Skin of body (tissue), 3 donors: ENCODE measurements at places on chromosomes 4 and X.

- no peak for DNase-seq
Observed at GRCh38 chrX:661154-661553, 30.6 kb downstream of the SHOX start.

DNA sequence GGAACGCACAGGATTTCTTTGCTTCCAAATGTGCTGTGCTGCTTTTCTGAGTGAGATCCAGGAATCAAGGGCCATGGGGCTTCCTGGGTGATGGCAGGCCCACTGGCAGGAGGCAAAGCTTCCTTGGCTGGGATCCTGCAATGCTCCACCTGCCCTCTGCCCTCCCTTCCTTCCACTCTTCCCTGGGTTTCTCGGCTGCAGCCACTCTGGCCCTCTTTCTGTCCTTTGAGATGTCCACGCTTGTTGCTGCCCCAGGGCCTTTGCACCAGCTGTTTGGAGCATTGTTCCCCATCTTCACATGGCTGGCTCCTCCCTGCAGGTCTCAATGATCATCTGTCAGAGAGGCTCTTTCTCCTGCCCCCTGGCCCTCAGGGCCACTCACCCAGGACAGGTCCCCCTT, 78.9 kb downstream of the PSAPL1 start:
- DNase-seq = no peak

DNA sequence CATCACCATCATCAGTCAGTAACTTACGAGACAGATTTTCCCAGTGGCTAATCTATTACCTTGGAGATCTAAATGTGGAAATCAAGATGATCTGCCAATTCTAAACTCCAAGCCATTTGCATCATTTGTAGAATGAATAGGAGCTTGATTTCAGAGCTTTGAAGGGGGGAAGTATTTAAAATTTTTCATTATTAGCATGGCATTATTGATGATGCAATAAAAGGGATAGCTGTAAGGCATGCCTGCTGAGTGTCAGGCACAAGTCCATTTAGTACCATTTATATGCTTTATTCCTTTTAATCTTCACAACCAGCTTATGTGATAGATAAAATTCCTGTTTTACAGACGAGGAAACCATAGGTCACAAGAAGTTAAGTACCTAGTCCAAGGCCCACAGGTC, 5.3 kb downstream of the EXOC1L start:
- no peak for DNase-seq

GRCh38 chrX:82756272-82756671, 751.8 kb upstream of the POU3F4 start:
- no peak for DNase-seq

DNA sequence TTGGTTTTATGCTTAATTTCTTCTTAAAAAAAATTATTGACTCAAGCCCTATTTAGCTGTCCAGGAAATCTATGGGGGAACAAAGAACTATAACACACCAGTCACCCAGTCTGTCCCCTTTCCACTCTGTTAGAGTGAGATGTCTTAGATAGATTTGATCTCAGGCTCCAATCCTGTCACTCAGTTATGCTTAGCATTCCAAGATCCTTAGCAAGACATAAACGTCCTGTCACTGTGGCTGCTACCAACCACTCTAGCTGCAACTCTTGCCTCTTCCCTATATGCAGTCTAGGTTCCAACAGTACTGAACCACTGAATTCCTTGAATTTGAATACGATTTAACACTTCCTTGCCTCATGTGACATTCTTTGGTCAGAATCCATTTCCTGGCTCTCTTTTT, 241.9 kb upstream of the NWD2 start:
- DNase-seq = no peak

GRCh38 chr4:93646233-93646930, 182.2 kb upstream of the ATOH1 start:
- no peak for DNase-seq

- no peak for DNase-seq
Observed at GRCh38 chr4:99379571-99379970, 27.0 kb upstream of the ADH1C start.

- no peak for DNase-seq
Observed at GRCh38 chr4:89307446-89308160, at the start of gene GPRIN3. Gene GPRIN3 (minus strand): TSS chr4:89307800. CDS start chr4:89250110, 57,690 bp downstream.

- no peak for DNase-seq
Observed at GRCh38 chr4:128649161-128649560, 160.3 kb upstream of the JADE1 start.

DNA sequence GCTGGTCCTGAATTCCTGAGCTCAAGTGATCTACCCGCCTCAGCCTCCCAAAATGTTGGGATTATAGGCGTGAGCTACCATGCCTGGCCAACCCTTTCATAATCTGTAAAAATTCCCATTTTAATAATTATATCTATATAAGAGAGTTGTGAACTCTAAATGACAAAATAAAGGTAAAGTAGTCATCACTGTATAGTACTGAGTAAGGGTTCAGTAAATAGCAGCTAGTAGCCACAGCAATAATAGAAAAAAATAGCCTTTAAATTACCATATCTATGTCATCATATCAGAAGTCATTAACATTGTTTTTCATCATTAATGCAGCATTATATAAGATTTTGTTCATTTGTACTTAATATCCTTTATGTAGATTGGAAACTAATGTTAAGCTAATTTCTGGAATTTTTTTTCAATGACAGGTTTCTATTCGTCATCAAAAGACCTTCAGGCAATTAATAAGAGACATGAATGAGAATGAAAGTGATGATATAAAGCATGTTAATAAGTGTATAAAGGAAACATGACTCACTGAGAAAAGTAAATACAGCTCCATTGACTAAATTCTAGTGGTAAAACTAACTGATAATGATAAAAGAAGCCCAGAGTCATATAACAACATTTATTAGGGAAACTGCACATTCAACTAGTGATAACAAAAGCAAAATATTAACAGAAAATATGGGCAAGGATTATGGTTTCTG, 85.9 kb upstream of the UGT8 start:
- no peak for DNase-seq

- DNase-seq = no peak
Observed at GRCh38 chrX:117063224-117063623, 600.4 kb upstream of the CT83 start.

GRCh38 chr4:185529413-185529812, 5.9 kb downstream of the PDLIM3 start:
- DNase-seq = no peak

GRCh38 chrX:150698981-150699380, 5.8 kb downstream of the MTMR1 start:
- no peak for DNase-seq

DNA sequence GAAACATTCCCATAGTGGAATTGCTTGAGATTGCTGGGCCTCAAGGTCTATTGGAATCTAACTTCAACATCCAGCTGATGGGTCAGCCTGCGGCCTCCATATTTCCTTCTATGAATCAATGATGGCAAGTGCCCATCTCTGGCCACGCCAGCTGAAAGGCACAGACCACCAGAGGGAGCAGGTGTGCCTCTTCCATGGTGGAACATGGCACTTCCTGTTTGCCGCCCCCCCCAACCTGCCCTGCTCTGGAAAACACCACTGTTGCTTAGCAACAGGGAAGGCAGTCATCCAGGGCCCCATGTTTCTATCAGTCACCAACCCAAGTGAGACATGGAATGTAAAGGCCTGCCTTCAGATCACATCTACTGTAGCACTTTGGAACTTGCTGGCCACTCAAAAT, 11.6 kb downstream of the PAGE4 start:
- no peak for DNase-seq
